ENCODE measurements at places on chromosomes 7 and 10. TPM values are rescaled to one million over a fixed set of nuclear protein-coding genes. Genes with fewer than 3 reads are reported as not detected.

- DNase-seq, result peak; percentile 64
Measured at GRCh38 chr10:86211691-86212390, 154.8 kb downstream of the GRID1 start.

- DNase-seq, result no peak
Measured at GRCh38 chr7:18087687-18088078, 60.0 kb upstream of the PRPS1L1 start.

DNA sequence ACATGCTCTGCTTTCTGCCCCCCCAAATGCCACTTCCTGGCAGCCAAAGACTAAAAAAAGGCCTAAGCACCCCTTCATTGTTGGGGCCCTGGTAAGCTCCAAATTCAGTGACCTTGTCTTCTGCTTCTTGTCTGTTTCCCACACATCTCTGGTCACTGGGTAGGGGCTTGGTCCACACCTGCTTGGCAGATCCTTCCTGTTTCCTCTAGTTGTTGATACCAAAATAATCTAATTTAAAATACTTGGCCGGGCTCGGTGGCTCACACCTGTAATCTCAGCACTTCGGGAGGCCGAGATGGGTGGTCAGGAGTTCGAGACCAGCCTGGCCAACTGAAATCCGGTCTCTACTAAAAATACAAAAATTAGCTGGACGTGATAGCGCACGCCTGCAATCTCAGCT is 130.6 kb downstream of the CAMK1D start:
- DNase-seq, result peak; percentile 28

- no peak for DNase-seq
Measured at GRCh38 chr7:14761510-14762296, 140.8 kb downstream of the DGKB start.

DNA sequence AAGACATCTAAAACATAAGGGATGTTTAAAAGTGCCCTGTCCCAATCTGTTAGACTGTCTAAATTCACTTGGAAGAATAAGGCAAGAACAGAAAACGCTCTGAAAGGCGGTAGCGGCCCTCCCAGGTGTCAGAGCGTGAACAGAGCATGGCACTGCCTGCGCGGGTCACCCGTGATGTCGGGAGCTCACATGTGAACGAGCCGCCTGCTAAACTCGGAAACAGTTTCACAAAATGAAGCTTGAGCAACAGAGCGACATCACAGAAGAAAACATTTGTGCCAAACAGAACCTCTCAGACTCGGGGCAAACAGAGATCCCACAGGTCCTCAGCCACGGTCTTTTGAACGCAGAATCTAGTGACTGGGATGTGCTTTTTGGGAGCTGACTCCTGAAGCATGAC is 12.8 kb downstream of the BRI3 start:
- DNase-seq, result no peak

- no peak for DNase-seq
Measured at GRCh38 chr10:5710859-5711258, 26.2 kb downstream of the TASOR2 start.

- DNase-seq, result no peak
Measured at GRCh38 chr7:28957751-28958234, 337 bp downstream of the TRIL start.

GRCh38 chr10:6039711-6040110 is 22.5 kb downstream of the IL2RA start:
- no peak for DNase-seq

The ASAH2 gene
- 2.7 TPM for total RNA-seq

The ZNF804B gene
- not detected for total RNA-seq

The OGDHL gene
- 0.45 TPM for total RNA-seq

All from chondrocyte (in vitro differentiated cells).